ENCODE measurements at places on chromosomes 1 and 21.

DNA sequence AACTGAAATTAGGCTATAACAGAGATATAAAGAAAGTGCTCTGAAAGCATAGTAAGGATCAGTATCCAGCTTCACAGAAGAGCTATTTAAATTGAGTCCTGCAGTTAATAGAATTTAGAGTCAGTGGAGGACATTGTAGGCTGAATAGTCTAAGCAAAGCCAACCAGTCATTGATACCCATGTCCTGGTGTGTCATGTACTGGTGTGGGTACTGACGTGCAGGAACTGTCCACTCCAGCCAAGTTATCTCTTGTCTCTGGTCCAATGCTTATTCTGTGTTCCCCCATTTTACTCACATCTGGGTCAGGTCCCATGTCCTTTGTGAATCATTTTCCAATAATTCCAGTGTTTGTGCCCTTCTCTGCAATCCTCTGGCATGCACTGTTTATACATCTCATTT, 90.0 kb downstream of the MACF1 start:
- DNase-seq: no peak

GRCh38 chr1:78447086-78447485, 43.7 kb upstream of the PTGFR start:
- DNase-seq: no peak

GRCh38 chr1:64065571-64065970, 137.9 kb upstream of the UBE2U start:
- no peak for DNase-seq

DNA sequence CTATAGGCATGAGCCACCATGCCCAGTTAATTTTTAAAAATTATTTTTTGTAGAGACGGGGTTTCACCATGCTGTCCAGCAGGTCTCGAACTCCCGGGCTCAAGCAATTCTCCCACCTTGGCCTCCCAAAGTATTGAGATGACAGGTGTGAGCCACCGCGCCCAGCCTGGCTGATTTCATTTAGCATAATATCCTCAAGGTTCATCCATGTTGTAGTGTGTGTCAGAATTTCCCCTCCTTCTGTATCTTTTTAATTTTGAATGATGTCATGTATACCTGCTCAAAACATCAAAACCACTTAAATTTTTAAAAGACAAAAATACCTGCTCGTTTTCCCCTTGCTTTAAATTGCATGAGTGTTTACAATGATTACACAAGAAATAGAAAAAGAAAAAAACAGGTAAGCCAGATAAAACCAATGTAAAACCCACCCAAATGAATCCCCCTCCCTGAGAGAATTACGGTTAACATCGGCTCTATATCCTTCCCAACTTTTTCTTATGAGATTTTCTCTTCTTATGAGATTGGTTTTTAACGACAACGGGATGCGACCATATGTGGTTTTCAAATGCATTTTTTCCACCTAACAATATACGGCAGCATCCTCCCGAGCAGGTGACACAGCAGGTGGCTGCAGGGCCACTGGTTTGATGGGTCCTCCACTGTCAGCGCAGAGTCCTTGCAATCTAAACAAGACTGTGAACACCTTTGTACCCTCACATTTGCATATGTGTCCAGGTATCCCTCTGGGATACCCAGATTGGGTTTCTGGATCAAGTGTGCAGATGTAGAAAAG, 22.1 kb downstream of the IFFO2 start:
- DNase-seq: no peak

GRCh38 chr1:119008483-119009311, 20.6 kb upstream of the TBX15 start:
- DNase-seq: no peak

GRCh38 chr1:116387551-116387950, 14.5 kb downstream of the ATP1A1 start:
- no peak for DNase-seq

Measured in stimulated activated CD8-positive, alpha-beta memory T cell treated with anti-CD3 and anti-CD28 coated beads, Interleukin-4, amount 100 ng/mL, for 4 hours (primary cell).